Esophagus squamous epithelium (tissue), 5 donors: ENCODE measurements at places on chromosomes 2 and 18.

- DNase-seq = no peak
These were observed 189.9 kb upstream of the DCC start for GRCh38 chr18:52150050-52150449.

DNA sequence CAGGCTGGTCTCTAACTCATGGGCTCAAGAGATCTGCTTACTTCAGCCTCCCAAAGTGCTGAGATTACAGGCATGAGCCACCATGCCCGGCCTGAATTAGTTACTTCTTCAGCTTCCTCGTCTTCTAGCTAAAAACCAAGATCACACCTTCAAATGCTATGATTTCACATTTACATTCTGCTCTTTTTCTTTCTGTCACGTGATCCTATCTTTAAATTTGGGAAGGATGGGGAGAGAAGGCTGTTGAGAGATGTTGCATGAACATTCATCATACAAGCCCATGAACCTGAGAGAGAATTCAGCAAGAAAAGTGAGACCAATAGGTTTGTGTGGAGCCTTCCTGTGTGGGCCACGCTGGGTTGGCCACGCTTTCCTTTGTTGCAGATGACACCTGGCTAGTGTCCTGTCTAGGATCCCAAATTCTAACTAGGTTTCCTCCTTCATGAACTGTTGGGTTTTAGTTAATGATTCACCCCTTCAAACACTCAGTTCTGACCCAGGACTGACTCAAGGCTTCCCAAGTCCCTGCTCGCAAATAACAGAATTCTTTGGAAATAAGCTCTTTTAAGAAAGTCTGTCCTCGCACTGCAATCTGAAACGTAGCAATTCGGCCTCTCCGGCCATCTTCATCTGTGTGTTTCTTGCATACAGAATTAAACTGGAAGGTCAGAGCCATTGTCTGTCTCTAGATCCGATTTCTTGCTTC is 57.3 kb upstream of the CREB1 start:
- DNase-seq = no peak

GRCh38 chr2:158724803-158725381 is 70.2 kb upstream of the DAPL1 start:
- DNase-seq = no peak

DNA sequence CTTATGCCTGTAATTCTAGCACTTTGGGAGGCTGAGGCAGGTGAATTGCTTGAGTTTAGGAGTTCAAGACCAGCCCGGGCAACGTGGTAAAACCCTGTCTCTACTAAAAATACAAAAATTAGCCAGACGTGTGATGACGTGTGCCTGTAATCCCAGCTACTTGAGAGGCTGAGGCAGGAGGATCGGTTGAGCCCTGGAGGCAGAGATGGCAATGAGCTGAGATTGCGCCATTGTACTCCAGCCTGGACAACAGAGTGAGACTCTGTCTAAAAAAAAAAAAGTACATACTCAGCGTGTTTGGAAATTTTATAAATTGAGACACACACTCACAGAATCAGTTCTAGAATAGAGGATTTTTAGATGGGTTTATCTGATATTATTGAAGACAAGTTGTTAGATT is 17.1 kb upstream of the GIGYF2 start:
- DNase-seq = no peak

DNA sequence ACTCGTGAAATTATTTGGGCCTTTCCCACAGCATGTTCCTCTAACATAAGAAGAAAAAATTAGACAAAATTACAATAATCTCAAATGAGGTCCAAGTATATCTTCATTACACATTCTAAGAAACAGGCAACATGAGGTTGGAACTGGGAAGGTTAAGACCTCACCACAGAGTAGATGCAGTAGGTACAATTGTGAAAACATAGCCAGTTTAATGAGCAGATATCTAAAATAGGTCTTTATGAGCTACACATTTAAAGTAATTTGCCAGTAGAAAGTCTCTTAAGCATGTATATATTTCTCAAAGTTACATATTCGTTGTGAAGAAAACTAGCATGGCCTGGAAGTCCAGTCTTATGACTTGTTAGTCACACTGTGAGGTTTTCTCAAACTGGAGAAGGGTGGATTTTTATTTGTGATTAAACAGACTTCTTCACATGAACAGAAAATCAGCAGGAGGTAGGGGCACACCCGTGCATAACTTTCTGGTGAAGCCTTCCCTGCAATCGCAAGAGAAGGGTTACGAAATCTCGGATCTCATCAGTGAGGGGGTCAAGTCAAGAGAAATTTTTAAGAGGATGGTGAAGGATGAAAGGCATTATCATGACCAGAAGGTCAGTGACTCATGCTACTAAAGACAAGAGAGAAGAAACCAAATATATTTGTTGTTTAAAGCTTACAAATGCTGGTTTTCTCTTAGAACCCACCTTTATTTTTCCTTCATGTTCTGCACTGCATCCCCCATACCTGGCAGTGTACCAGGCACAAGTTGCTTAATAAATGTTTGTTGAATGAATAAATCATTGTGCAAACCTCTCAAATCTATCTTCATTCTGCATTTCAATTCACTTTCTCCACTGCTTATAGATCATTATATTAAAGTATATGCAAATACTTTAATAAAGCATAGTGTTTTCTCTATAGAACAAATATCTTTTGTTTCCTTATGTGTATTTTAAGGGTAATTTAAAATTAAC is 5.1 kb upstream of the RAB27B start:
- DNase-seq = no peak

DNA sequence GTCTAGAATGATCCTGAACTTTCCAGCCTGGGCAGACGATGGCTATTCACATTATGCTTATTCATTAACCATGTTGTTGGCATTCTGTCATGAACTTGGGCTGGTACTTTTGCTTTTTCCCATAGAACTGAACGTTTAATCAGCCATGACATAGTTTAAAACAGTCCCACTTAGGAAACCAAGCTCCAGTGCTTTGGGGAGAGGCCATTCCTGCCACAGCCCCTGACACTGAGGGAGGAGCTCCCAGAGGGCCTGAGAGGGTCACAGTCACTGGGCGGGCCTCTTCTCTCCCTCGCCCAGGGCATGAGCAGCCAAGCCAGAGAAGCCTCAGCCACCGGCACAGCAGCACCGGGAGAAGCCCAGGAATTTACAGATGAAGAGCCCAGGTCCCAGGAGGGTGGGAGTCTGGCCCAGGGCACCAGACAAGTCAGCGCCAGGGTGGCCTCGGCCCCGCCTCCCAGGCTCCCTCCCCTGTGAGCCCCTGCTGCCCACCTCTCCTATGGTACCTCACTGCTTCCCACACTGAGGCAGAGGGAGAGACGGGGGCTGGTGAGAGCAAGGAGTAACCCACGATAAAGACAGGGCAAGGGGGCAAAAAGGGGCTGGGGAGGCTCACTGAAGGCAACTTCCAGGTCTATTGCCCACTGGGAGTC is 33.6 kb downstream of the MAL start:
- no peak for DNase-seq

DNA sequence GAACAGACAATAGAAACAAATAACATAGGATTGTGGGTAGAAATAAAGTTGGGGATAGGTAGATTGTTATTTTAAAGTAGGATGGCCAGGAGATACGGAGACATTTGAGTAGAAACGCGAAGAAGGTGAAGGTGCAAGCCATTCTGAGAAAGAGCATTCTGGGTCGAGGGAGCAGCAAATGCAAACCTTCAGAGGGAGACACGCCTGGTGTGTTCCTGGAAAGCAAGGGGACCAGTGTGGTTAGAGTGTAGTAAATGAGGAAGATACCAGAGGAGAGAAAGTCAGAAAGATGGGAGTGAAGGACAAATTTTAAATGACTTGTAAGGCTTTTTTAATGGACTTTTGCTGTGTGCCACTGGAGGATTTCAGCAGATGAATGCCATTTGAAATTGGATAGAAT is 1.7 kb downstream of the CYP20A1 start:
- DNase-seq = no peak

DNA sequence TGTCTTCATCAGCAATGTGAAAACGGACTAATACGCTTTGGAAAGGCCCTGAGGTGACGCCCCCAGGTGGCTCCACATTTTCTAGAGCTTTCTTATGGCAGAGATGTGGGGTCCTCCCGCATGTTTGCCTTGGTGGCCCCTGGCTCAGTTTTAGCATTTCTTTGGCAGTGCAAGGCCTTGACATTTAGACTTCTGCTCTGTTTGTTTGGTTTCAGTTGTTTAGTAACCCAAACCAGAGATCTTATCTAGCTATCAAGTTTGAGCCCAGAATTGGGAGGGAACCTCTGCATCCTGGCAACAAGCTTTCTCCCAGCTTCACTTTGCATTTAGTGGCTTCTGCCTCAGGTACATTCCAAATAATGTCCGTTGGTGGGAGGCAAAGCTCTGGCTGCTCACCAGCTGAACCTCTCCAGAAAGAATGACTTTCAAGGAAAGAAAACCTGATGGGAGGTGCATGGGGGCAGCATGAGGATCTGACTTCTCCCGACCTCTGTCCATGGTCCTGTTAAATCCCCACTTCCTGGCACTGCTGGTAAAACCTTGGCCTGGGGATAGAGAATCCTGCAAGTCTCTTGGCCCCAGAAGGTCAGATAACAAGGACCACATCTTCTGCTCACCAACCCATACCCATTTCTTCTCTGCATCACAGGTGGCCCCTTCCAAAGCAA is 12.0 kb upstream of the MBP start:
- no peak for DNase-seq

- no peak for DNase-seq
These were observed 146.3 kb downstream of the CELF4 start for GRCh38 chr18:37419315-37419714.
